Nephron progenitor cell (in vitro differentiated cells): ENCODE measurements at places on chromosomes 16 and 17.

- DNase-seq, result peak; percentile 69
Measured at GRCh38 chr17:7835814-7836595, 2.0 kb downstream of the KDM6B start.

DNA sequence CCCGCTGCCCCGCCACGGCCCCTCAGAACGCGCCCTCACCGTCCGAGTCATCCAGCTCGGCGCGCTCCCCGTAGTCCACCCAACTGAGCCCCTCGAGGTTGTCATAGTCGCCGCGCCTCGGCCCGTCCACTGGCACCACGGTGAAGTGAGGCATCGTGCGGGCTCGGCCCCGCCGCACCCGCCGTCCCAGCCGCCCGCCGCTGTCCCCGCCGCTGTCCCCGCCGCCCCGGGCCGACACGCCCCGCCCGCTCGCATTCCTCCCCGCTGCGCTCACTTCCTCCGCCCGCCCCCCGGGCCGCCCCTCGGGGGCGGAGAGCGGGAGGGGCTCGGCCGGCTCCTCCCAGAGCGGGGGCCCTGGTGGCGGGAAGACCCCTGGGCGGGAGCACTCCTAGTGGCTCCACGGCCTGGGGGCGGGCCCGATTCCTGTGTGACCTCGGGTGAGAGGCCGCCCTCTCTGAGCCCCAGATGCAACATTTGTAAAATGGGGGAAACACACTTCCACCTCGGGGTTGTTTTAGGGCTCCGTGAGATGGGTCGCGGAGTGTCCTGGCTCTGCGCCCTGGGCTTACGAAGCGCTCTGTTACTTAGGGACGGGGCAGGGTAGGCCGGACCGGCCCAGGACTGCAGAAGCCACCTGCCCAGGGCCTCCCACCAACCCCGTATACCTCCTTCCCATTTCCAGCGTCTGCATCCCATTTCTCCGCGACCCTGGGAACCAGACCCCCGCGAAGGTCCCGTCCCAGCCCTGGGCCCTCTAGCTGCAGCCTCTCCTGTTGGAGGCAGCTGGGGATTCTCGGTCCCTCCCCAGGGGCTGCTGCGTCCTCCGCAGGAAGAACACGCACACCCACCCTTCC lies at the start of gene SLC12A4:
TSS of gene SLC12A4 (minus strand) at position 238 of the 854 bp plus-strand sequence. CDS start at position 154, 84 bp downstream.
- peak; percentile 89 for DNase-seq

DNA sequence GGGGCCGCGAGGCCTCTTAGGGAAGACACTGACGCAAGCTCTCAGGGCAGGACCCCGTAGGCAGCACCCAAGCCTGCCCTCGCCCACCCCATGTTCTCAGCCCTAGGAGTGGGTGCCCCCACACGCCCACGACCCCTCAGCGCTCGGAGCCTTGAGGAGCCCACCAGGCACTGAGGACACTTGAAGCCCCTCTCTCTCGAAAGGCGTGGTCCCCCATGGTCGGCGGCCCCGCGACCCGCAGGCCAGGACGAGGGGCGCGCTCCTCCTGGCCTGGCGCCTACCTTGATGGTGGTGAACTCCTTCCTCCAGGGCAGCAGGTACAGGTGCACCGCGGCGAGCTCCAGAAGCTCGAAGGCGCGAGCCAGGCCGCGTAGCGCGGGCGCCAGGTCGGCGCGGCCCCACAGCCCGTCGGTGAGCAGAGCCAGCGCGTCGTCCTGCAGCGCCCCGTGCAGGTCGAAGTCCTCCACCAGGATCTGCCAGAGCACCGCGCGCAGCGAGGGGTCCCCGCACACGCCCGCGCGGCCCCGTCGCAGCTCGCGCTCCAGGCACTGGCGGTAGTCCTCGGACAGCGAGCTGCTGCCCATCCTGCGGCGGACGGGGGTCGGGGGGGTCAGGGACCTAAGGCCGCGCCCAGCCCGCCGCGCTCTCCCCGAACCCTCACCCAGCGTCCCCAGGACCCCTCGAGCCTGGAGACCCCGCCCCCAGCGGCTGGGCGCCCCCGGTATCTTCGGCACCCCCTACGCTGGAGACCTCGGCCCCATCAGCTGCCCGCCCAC lies 668 bp downstream of the SPATA2L start:
- peak; percentile 53 for DNase-seq

DNA sequence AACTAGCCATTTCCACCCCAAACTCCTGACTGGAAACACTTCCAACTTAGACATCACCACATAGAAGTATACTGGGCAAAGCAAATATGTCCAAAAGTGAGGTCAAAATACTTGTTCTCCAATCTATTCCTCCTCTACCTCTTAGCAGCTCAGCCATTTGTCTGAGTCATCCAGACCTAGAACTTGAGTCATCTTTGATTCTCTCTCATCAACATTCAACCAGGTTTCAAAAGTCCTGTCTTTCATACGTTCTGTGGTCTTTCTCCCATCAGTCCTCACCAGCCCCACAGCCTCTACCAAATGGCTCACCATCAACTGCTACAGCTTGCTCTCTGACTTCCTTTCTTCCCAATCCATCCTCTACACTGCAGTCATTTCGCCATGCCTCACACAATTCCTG lies 6.8 kb downstream of the ANKFY1 start:
- no peak for DNase-seq

GRCh38 chr17:78682363-78682762 lies 99.7 kb downstream of the CYTH1 start:
- no peak for DNase-seq

GRCh38 chr16:62041401-62041800 lies 5.2 kb upstream of the CDH8 start:
- peak; percentile 36 for DNase-seq

DNA sequence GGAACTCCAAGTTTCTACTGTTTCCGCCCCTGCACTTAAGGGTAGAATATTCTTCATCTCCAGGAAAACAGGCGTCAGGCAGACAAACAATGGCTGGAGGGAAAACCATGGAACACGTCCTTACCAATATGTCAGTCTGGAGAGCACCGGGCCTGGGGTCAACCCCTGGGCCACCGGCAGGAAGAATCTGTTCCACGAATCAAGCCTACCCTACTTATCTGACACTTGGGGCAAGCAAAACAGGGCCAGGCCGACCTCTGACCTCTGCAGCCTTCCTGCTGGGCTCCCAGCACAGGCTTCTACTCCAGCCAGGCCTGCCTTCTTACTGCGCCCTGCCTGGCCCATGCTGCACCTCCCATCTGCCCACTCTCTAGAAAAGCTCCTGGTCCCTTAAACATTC lies 10.1 kb downstream of the VAC14 start:
- peak; percentile 37 for DNase-seq

DNA sequence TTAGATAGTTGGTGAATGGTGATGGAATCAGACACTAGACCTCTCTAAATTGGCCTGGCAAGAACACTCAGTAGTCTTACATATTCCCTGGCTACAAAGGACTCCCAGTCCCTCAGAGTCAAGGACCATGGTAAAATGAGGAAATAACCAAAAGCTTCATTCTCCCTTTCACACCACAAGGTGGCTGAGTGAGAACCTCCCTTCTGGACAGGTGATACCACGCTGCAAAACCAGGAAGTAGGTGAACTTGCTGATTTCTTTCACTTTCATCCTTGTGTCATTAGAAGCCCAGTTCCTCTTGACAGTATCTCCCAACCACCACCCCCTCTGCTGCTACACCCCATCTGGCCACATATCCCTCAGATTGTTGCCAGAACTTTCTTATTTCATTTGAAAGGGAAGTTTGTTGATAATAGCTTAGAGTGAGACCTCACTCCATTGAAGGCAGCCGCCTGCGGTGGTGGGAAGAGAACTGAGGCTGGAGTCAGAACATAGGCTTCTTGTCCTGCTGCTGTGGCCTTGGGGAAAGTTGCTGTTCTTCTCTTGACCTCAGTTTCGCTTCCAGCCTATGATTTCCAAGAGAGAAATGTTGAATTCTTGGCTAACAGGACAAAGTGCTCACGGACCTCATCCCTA lies 290.6 kb upstream of the CCL2 start:
- no peak for DNase-seq

DNA sequence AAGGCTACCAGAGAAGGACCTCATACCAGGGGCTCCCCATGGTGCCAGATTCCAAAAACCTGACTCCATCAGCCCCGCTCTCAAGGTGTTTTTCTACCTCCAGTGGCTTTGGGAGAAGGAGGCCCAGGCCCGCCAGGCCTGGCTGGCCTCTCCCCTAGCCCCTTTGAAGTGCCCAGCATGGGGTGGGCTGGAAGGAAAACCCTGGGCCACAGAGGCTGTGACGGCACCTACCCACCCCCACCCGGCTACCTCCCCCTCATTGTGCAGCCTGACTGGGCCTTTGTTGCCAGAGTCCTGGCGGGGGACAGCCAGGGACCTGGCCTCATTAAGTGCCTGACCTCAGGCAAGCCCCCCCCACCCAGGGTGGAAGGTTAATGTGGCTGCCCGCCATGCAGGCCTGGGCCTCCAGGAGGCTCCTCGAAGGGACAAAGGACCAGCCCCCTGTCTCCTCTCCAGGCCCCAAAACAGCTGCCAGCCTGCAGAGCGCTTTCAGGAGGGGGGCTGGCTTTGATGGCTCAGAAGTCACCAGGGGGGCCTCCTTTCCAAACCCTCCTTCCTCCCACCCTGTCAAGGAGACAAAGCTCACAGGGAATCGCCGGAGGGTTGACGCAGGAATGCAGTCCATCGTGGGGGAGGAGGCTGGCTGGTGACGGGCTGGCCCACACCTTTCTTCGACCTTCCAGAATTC lies 159.4 kb downstream of the ZNF423 start:
- DNase-seq, result peak; percentile 80
